H9 (cell line): ENCODE measurements at places on chromosomes 5 and 9. TPM values are rescaled to one million over a fixed set of nuclear protein-coding genes. Genes with fewer than 3 reads are reported as not detected.

SSBP2 gene
- 35.6 TPM in 2 replicates for total RNA-seq

N4BP3 gene
- total RNA-seq, result 32.1 and 32.4 TPM in 2 replicates

FAXDC2 gene
- 3.0 and 3.2 TPM in 2 replicates for total RNA-seq

ARHGEF39 gene
- 21.6 and 24.4 TPM in 2 replicates for total RNA-seq

CTXN3 gene
- total RNA-seq, result not detected in 2 replicates

IL4 gene
- not detected in 2 replicates for total RNA-seq
